SW480 (cell line): ENCODE measurements at places on chromosomes 1 and 21.

DNA sequence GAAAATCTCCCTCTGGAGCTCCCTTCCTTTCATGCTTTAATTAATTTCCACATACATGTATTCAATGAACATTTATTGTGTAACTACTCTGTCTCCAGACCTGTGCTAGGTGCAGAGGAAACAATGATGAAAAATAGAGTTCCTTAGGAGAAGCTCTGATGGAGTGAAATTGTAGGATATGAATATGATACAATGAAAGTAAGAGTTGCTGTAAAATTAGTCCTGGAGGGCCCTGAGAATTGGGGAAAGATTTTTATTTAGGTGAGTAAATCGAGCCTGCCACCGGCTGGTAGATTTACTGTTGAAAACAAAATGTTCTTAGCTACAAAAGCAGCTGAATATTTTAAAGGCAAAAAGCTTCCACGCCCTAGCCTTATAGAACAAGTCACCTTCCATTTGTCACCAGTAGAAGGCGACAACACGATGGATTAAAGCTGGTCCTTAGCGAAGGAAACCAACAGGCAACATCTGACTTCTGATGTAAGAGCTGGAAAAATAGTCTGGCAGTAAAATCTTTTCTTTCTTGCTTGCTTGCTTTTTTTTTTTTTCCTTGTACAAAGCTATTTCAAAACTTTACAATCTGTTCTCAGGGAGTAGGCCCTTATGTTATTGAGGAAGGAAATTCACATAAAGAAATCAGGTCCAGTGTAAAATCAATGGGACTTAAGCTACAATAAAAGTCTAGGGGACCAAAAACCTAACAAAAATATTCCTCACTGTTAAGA, 82.0 kb upstream of the ROR1 start:
- DNase-seq, result peak; percentile 84

DNA sequence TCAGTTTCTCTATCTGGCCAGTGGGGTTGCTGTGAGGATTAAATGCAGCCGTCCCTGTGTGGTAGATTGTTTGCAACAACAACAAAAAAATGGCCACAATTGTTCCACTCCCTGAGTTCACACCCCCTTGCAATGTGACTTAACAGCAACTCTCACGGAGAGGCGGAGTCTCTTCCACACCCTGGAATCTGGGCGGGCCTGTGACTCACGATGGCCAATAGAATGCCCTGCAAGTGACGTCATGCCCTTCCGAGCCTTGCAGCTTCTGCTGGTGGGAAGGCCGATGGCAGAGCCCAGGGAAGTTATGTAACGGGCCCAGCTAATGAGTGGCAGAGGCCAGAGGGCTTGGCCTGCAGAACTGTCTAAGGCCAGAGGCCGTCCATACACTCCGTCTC, 87.9 kb downstream of the RIPK4 start:
- DNase-seq, result peak; percentile 100

- no peak for DNase-seq
Observed at GRCh38 chr1:57530206-57530910, 106.5 kb upstream of the DAB1 start.

DNA sequence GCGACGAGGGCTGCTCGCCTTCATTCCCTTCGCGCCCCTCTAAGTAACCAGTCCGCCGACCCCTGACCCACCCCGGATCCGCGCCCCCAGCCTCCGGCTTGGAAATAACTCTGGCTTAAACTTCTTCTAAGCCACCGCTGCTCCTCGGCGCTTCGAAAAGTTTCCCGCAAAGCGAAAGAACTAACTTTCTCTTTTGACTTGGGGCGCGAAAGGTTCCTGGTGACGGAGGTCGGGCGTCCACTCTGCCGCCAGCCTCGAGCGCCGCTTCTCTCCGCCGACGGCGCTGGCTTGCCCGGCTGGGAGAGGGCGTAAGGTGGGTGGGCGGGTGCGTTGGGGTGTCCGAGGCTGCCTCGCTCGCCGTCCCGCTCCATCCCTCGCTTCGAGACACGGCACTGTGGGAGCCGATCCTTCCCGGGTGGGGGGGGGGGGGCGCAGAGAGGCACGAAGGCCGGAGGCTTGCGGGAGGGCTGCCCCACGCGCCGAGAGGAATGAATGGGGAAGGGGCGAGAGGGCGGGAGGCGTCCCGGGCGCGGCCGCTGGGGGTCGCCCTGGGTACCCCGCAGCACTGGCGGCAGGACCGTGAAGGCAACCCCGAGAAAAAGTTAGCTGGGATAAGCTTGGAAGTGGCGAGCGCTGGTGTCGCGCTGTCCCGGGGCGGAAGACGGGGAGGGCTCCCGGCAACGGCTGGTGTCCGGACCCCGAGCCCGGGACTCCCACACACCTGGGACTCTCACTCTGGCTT, 569 bp downstream of the ATF3 start:
- peak; percentile 51 for DNase-seq

DNA sequence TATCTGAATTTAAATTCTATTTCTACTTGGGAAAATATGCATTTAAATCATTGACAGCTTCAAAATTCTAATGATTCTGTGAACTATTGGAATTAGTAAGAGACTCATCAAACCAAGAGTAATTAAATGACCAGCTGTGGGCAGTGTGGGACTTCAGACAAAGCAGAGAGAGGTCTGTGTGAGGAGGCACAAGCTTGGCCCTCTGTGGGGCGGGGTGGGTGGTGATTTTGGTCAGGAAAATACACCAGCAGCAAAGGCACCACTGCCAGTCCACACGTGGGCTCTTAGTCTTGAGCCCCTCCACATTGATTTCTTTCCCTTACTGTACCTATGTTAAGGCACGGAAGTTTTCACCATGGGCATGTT, 39.2 kb upstream of the RAB4A start:
- peak; percentile 47 for DNase-seq

GRCh38 chr1:150066838-150067183, 765 bp upstream of the VPS45 start:
- DNase-seq, result peak; percentile 42

DNA sequence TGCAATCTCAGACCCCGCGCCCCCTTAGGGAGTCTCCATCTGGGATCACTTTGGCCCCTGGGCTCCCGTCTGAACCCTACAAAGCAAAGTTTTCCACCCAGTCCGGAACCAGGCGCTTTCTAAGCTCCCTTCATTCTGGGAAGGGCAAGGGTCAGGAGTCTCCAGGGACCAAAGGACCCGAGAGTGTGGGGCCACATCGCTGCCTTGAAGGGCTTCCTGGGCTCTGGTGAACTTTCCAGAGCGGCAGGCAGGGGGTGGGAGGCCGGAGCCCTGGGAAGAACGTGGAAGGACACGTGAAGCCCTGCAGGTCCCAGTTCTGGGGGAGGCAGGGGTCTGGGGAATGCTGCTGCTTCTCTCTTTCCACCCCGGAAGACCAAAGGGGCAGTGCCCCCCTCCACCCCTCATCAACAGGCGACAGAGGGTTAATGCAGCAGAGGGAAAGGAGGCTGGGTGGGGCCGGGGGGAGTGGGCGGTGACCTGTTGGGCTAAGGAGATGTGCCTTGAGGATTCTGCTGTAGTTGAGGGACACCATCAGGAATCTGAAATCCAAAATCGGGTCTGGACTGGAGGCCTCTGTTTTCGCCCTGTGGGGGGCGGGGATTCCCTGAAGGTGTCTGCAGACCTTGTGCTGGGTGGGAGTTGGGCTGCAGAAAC, 734 bp downstream of the CDK18 start:
- no peak for DNase-seq

DNA sequence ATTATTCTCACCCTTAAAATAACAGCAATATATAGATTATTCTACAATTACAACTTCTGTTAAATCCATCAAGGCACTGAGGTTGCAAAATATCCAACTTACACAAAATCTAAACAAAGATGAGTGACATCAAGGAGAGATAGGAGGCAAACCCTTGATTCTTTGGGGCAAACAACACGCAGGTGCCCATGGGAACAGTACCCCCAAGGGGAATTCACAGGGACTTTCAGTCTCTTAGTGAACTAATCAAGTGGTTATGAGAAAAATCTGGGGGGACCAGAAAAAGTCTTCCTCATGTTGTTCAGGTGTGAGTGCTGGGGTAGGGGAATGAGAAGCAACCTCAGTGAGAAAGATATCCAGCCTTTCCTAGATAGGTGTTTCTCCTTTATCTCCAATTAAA, 1107.9 kb downstream of the PLA2G4A start:
- DNase-seq, result no peak
